ENCODE measurements at places on chromosomes 6 and 20.

- DNase-seq, result peak; percentile 68
Observed at GRCh38 chr6:46170357-46171289, at the start of gene ENPP5. Gene ENPP5, minus strand, starts transcription at chr6:46170980. Its CDS starts 2,718 bp downstream, at chr6:46168262.

- DNase-seq, result no peak
Observed at GRCh38 chr6:78910010-78910409, 42.7 kb downstream of the IRAK1BP1 start.

GRCh38 chr20:24814556-24815195 is 134.4 kb upstream of the CST7 start:
- no peak for DNase-seq

DNA sequence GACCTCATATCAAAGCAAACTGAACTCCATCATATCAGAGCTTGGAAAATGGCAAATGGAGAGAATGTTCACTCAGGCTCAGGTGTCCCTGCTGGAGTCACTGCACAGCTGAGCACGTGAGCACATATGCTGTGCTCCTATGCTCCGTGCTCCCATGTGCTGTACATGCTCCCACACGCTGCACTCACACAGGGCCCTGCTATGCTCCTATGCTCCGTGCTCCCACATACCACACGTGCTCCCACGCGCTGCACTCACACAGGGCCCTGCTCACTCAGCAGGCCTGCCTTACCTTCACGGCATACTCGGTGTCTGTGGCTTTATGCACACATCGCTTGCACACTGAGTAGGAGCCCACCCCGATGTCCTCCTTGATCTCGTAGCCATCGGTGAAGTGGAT is 65.7 kb upstream of the MPC1 start:
- no peak for DNase-seq

DNA sequence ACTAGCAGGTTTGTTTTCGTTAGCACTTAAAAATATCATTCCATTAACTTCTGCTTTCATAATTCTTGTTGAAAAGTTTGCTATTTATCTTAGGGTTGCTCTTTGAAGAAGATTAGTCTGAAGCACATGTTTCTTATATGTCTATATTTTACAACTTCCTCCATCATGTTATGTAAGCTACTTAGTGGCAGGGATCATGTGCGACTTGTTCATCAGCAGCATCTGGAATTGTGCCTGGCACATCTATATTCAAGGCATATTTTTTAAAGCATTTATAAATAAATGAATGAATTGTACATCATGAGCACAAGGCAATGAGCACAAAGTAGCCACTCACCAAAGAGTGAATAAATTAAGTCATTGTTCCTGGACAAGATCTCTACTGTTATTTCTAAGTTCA is 187.2 kb upstream of the COL21A1 start:
- no peak for DNase-seq

GRCh38 chr6:170289180-170289931 is 1.5 kb downstream of the DLL1 start:
- no peak for DNase-seq

DNA sequence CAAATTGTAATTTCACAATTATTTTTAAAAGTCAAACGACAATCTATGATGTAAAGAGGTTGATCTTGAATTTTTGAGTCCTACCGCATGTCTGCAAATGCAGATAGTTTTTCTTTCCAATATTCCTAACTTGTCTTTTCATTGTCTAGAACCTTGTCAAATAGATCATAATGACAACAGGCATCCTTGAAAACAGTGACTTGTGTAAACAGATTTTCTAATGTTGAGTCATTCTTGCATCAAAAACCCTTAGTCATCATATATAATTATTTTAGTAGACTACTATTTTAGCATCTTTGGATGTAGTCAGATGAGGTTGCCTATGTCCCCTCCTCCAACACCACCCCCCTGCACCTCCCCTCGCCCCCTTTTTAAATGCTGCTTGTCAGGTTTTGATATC is 43.8 kb downstream of the BMP6 start:
- DNase-seq, result no peak

DNA sequence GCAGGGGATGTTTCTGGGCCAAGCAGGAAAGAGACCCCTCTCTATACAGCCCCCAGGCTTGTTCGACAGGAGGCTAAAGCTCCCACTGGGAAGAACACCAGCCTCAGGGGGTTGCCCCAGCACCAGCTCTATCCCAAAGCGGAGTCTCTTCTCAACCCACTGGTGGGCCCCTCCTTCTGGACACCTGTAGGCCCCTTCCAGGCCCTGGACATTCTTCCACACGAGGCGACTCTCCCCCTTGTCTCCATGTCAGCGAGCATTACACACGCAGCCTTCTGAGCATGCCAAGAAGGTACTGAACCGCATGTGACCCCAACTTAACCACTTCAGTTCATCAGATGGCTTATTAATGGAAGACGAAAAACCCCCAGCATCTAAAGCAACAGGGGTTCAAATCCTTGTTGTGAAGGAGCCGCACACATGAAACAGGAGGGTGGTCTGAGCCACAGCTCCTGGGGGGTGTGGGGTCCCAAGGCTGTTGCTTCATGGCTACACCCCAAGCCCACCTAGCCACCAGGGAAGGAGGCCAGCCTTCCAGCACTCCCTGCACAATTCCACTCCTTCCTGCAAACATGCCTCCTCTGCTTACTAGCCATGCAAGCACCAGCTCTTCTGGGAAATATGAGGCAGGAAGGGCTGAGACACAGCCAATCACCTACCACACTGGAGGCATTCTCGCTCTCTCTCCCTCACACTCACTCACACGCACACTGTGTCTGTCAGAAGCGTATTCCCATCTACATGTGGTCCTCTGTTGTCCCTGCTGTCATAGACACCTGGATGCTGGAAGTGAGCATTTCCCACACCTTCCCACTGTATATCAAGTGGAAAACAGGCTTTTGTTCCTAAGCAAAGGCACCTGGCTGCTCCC is 104.5 kb downstream of the NOL4L start:
- no peak for DNase-seq
